ENCODE measurements at places on chromosomes 7 and 10.

DNA sequence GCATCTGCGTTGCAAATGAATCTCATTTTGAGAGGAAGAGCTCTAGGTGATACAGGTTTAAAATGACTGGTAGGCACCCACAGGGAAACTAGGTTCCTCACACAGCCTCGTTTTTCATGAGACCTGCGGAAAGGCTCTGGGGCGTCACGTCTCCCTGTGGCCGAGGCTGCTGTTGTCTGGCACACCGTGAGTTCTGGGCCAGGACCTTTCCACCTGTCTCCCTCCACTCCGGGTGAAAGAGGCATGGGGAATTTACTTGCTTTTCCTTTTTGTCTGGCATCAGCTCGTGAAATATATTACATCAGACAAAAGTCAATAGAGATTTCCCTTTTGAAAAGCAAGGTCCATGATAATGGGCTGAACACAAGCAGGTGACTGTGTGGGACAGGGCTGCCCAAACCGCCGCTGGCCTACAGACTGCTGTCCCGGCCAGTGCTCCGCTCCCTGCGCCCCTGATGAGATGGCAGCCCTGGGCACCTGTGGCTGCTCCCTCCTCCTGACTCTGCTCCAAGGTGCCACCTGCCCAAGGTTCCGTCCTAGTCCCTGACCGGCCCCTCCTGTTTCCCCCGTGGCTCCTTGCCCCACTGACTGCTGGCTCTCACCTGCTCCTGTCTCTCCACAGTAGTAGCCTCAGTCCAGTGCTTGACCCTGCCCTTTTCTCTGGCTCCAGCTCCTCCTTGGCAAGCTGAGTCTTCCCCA is 109.6 kb downstream of the NKX6-2 start:
- DNase-seq, result no peak

GRCh38 chr10:51270936-51271530 is 196.7 kb downstream of the PRKG1 start:
- DNase-seq, result no peak

DNA sequence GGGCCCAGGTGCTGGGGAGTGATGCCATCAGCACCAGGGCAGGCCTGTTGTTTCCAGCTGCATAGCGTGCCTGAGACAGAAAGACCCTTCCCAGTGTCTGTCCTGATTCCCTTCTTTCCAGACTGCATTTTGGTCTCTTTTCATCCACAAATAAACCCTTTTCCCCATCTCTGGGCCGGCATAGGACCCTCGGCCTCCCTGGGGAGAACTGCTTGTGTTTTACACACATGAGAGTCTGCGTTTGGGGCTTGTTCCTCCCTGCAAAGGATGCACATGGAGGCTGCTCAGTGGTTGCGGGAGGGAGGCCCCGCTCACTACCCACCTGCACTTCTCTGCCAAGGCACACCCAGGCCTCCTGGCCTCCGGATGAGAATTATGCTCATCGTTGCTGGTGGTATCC is 5.8 kb upstream of the MMP21 start:
- DNase-seq, result no peak

- DNase-seq, result no peak
Observed at GRCh38 chr7:81611040-81611439, 158.8 kb downstream of the HGF start.

DNA sequence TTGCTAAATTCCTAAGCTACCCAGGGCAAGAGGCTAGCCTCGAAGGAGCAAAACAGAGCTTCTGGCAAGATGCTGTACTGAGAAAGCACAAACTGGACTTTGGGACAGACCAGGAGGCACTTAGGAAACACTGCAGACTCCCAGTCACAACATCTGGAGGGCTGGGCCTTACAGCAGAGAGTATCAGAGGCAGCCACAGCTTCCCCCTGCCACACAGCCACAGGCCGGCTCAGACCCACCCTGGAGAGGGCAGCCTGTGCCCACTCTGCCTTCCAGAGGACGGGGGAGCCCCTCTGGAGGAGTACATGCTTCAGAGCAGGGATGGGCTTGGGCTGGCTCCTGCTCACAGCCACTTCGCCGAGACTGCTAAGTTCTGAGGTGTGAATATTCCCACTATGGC is 17.4 kb downstream of the ESYT2 start:
- no peak for DNase-seq

DNA sequence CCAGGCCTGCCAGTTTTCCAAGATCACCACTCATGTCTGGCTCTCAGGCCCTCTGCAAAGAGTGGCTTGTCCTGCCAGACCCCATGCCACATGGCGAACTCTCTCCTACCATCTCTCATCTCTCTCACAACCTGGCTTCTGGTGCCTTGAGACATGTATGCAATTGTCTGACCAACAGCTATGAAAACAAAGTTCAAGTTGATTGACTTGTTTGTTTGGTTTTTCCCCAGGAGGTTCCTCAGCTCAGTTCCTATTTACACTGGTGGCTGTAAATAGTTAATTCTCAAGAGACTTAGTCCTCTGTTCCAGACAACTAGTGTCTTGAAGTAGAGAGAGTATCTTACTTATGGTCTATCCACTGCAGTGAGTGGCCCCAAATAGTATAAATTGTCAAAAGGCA is 131.8 kb downstream of the SNX10 start:
- no peak for DNase-seq

GRCh38 chr7:2886391-2886790 is 42.3 kb upstream of the GNA12 start:
- DNase-seq, result no peak

- no peak for DNase-seq
Observed at GRCh38 chr7:37365405-37365804, 83.3 kb downstream of the ELMO1 start.

- DNase-seq, result no peak
Observed at GRCh38 chr7:31111109-31111451, 59.0 kb downstream of the ADCYAP1R1 start.

DNA sequence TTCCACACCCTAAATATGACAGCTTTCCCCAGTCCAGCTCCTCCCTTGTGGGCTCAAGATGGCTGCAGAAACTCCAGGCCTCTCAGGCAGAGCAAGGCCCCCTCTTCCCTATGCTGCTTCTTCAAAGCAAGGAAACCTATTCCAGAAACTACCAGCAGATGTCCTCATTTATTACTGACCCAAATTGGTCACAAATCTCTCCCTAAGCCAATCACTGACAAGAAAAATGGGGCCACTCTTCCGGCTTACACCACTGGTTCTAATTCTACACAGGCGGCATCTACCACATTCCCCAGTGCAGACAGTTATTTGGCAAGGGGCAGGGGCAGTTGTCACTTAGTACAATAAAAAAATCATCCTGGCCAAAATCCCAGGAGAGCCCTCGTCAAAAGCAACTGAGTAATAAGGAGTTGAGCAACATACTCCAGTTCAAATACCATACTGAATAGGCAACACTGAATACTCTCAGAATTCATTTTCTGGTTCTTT is 150.4 kb downstream of the SFMBT2 start:
- DNase-seq, result no peak

- no peak for DNase-seq
Observed at GRCh38 chr10:89785095-89785494, 83.7 kb downstream of the KIF20B start.

DNA sequence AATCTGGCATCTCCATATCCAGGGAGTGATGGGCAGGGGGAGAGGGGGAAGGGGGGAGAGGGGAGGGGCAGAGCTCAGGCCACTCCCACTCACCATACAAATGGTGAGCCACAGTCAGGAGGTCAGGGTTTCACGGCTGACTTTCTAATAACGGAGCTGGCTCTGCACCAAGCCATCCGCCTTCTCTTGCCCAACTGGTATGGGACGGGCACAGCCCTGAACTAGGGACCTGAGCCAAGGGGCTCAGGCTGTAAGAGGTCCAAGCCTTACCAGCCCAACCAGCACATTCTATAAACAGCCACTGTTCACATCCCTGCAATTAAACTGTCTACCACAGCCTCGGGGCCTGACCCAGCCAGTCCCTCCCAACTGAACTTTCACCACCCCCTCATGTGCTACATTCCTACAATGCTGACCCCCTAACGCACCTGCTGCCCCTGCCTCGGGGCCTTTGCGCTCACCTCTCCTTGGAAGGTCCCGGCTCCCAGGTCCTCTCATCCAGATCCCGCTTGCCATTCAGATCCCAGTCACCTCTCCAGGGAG is 32.5 kb downstream of the RGS10 start:
- no peak for DNase-seq

DNA sequence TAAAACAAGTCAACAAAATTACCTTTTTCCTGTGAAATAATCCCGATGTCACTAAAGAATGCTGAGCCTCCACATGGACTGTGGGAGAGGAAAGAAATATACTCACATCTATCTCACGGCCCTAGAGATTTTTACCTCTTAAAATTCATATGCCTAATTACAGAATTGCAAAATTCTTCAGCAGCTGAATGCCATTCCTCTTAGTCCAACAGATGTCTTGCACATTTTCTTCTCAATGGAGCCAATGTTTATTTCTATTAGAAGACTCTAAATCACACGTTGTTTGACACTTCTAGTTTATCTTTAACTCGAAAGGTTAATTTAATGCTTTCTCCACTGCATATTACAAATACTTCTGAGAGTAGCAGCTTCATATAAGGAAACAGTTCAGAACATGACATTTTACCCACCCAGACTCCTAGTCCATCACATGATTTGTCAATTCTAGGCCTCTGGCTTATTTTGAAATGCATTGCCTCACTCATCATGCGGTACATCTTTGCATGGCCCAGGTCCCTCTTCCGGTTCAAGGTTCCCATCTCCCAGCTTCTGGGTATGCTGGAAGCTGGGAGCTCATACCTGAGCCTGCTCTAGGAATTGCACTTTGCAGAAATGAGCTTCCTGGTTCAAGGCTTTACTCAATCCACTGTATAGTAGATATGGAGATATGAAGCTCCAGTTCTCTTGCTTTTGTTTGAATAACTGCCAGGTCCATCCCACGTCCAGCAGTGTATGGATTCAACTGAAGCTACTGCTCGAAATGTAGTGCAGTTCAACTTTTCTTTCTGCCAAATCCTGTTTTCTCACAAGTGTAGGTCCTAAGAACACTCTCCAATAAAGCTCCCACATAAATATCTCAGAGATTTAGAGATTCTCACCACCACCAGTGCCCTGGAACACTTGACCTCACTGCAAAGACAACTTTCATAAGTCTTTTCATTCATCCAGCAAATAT is 306.2 kb downstream of the GPR37 start:
- no peak for DNase-seq

DNA sequence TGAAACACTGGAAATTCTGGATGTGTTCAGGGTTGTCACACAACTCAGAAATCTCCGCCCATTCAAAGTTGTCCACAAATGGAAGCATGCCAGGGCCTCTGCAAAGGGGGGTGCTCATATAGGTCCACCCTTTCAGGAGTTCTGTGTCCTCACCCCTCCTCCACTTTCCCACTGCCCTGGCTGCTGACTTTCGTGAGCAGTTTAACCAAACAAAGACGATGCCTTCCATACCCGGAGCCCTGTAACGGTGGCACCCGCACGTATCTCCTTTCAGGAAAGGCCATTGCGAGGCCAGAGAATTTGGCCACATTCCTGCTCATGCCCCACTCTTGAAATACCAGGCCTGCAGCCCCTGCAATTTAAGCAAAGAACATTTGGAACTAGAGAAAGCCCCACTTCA is 1.4 kb downstream of the CPXM2 start:
- no peak for DNase-seq

GRCh38 chr10:84191106-84191505 is 3.2 kb upstream of the CDHR1 start:
- DNase-seq, result no peak

DNA sequence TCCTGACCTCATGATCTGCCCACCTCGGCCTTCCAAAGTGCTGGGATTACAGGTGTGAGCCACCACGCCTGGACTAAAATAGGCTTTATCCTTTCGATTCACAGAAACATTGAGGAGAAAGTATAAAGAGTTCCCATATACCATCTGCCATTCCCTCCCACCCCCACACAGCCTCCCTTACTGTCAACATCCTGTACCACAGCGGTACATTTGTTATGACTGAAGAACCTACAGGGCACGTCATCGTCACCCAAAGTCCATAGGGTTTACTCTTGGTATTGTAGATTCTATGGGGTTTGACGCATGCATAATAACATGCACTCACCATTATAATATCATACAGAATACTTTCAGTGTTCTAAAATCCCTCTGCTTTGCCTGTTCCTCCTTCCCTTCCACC is 28.0 kb downstream of the ARL5B start:
- DNase-seq, result no peak

DNA sequence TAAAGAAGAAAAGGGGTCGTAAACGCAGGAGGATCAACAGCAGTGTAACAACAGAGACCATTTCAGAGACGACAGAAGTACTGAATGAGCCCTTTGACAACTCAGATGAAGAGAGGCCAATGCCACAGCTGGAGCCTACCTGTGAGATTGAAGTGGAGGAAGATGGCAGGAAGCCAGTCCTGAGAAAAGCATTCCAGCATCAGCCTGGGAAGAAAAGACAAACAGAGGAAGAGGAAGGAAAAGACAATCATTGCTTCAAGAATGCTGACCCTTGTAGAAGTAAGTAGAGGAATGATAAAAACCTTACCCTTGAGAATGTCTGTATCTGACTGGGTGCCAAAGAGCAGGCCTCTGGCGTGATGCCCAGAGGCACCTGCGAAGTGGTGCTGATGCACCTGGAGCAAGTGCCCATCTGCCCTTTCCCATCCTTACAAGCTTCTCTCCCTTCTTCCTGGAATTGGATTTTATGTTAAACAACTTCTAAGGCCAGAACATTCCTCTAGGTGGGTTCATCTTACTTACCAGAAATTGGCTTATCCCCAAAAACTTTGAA is 86.4 kb upstream of the SAMD8 start:
- no peak for DNase-seq

DNA sequence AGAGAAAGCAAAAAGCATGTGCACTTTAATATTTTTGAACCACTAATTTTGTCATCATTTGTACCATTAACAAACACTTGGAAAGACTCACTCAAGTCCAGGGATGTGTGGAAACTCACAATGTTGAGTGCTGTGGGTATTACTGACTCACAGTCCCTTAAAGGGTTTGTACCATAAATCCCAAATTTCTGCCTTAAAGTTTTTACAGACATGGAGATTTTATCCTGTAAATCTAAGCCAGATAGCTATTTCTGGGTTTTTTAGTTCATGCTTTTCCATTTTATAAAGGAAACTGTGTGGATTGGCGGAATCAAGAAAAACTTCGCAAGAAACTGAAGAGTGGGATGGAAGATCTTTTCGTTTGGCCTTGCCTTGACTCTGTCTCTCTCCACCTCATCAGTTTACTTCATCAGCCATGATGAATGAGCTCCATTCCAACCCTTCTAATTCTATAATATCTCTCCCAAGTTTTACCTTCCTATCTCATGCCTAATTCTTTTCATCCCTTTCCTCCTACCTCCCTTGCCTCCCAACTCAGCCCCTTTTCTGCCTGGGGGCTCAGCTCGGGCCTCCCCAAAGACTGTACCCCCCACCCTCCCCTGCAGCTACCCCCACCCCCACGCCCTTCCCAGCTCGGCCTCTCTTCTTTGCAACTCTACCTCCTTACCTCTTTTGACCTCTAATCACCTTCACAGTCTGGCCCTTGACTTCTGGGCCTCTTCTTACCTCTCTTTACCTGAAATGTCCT is 218.5 kb upstream of the MKLN1 start:
- no peak for DNase-seq

DNA sequence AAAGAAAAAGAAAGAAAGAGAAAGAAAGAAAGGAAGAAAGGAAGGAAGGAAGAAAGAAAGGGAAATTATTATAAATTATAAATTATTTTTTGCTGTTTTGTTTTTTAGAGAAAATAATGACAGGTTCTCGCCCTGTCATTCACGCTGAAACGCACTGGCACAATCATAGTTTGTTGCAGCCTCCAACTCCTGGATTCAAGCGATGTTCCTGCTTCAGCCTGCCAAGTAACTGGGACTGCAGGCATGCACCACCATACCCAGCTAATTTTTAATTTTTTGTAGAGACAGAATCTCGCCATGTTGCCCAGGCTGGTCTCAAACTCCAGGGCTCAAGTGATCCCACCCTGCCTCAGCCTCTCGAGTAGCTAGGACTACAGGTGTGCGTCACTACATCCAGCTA is 21.6 kb downstream of the MMD2 start:
- DNase-seq, result no peak

Measured in NCI-H187 treated with DMSO at 0.1 percent for 48 hours (cell line).